ENCODE measurements at places on chromosomes 2 and 18.

DNA sequence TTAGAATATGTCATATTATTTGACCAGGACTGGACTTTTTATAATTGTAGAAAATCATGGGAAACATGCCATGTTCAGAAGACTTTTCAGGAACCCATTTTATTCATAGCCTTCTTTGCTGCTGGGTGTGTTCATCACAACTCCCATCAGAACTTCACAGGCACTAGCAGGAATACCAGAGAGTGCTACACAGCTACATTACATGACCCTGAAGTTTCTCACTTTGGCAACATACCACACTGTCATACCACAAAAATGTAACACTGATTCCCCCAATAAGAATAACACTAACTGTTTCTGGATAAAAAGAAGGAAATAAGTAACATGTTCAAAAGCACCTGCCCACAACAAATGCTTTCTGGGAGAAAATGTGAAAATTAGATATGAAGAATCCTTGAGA is 405.4 kb downstream of the CDH2 start:
- DNase-seq = no peak

DNA sequence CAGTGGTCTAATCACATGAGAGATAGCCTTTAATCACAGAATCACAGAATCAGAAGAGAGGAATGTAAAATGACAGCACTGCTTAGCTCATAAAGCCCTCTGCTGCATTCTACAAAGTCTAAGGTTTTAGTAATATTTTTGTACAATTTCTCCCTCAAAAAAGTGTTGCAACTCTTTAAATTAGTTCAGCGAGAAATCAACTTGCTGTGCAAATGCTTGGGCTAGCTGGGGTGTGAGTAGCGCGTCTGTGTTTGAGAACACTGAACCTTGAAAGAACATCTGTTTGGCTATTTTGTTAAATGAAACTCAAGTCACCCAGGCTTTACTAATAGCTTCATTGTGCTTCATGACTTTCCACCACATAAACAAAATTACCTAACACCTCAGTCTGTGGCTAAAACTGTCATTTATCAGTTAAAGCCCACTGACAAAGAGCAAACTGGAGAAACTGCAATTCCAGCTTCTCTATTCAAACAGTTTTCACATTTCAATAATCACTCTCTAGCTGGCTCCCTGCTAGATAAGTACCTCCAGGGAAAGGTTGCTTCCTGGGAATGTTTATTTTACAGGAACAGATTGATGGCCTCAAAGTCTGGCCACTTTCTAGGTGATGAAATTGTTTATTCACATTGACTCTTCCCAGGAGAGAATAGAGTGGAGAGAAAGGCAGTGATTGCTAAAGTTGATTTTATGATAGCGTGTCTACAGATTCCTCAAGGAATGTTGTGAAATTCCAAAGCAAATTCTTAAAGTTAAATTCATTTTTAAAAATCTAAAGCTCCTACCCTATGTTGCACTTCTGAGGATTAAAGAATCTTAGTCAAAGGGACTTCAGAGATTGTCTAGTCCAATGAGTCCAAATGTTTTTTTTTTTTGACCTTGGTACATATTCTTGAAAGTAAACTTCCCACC is 36.0 kb upstream of the STAT1 start:
- peak; percentile 35 for DNase-seq

GRCh38 chr2:112301171-112301584 is 25.8 kb downstream of the ZC3H6 start:
- DNase-seq = no peak

DNA sequence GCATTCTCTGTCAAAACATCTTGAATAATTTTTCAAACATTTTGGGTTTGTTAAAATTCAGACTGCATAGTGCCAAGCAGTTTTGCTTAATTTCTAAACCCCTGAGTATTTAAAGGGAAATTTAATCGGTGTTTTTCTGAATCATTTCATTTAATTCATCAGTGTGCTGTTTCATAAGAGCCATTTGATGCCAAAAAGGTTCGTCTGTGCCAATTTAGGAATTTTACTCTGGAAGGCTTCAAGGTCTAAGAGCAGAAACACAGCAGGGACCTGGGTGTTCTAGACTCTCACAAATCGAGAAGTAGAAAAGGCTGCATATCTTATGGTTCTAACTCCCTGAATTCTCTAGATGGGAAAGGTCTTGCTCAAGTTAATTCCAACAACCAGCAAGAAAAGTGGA is 311.9 kb upstream of the NT5C1B start:
- no peak for DNase-seq

DNA sequence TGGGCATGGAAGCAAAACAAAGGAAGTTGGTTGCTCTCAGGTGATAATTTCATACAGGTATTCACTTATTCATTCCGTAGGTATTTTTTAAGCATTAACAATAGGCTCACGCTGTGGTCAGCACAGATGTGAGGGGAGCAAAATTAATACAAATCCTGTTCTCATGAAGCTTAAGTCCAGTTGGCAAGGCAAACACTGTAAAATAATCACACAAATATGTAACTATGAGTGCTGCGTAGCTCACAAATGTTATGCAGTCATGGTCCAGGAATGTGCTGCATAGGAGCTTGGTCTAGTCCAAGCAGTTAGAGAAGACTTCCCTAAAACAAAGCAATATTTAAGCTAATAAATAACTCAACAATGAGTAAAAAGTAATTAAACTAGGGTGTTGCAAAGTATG is 23.9 kb downstream of the SP5 start:
- DNase-seq = no peak

DNA sequence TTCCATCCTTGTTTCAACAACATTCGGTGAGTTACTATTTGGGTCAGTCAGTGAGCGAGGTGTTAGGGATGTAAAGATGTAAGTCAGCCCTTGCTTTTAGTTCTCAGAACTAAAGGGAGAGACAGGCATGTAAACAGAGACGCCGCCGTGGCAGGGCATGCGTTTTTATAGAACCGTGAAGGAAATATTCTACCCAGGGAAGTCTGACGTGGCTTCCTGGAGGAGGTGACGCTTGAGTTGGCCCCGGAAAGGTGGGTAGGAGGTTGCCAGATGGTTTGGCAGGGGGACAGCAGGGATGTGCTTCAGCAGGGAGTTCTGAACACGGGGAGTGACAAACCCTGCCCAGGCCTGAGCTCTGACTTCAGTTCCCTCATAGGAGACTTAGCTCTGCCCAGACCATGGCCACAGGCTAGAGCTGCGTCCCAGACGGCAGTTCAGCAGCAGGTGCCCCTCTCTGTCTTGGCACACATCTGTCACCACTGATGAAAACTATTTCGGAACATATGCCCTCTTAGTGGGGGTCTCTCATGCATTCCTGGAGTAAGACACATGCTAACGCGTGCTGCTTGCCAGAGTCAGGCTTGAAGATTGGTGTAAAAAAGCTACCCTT is 23.4 kb upstream of the RPL31 start:
- DNase-seq = no peak

DNA sequence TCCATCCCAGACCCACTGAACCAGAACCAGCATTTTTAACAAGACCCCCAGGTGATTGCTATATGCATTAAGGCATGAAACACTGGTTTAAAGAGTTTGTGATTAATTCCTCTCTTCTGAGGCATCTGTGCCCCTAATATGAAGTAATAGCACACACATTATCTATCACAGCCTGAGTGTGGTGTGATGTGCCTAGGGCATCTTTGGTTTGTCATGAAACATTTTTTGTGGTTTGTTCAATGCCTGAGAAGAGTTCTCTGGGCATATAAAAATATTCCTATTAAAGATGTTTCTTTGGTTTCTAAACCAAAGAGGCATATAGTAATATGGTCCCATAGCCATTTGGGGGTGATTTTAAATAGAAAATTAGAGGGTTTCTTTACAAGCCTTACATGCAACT is 221.7 kb upstream of the SPOPL start:
- no peak for DNase-seq

GRCh38 chr2:88827821-88828220 is 136.3 kb downstream of the RPIA start:
- no peak for DNase-seq

GRCh38 chr18:12309683-12310198 is 1.7 kb downstream of the TUBB6 start:
- no peak for DNase-seq

DNA sequence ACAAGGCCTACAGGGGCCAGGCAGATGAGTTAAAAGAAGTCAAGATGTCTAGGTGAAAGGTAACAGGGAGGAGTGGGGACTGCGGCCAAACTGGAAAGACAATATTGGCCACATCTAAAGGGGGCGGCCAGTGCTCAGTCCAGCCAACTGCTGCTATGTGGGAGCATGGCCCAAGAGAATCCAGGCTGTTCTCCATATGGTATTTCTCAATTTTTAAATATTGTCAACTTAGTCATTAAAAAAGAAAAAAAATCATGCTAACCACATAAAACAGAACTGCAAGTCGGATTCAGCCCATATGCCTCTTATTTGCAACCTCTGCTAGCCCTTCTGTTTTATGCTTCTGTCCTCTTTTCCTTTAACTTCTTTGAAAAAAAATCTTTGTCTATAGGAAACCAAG is 14.8 kb downstream of the TRABD2A start:
- DNase-seq = no peak

GRCh38 chr18:79690071-79690470 is 10.5 kb downstream of the CTDP1 start:
- no peak for DNase-seq

- DNase-seq = no peak
These were observed 21.8 kb upstream of the RGPD4 start for GRCh38 chr2:107804608-107805498.

GRCh38 chr18:32803568-32803967 is 30.7 kb upstream of the KLHL14 start:
- DNase-seq = no peak

DNA sequence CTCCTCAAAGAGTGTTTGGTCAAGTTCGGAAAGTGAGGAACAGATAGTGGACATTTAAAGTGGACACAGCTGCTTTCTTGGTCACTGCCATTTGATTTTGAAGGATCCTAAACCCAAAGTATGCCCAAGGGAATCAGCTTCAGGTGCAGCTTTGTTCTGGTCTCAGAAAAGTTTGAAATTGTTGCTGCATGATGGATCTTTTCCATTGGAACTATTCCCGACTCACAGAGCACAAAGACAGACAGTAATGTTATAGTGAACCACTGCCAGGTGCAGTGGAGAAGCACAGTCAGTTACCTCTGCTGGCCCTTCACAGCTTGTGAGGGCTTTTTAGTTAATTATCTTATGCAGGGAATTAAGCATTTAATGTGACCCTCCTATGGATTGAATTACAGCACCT is 301.7 kb downstream of the PHLPP1 start:
- no peak for DNase-seq

DNA sequence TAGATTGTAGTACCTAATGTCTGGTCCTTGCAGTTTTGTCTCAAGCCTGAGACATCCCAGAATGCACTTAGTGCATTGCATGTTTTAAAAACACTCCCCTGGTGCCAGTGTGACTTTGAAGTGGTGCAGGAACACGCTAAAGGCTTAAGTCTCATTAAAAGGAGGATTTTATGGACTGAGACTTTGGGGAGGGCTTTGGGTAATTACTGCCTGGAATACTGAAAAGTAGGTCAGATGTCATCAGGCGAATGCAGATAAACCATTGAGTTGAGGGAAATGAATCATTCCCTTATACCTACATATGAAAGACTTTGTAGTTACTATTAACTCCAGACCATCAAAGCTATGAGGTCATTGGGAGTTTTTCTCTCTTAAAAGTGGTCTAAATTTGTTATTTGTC is 3.0 kb upstream of the OSBPL1A start:
- no peak for DNase-seq

- DNase-seq = no peak
These were observed 14.1 kb upstream of the HOXD1 start for GRCh38 chr2:176174382-176174823.

- DNase-seq = no peak
These were observed 22.0 kb upstream of the ODC1 start for GRCh38 chr2:10469955-10470608.

GRCh38 chr2:102848366-102848839 is 86.6 kb downstream of the TMEM182 start:
- DNase-seq = peak; percentile 23

DNA sequence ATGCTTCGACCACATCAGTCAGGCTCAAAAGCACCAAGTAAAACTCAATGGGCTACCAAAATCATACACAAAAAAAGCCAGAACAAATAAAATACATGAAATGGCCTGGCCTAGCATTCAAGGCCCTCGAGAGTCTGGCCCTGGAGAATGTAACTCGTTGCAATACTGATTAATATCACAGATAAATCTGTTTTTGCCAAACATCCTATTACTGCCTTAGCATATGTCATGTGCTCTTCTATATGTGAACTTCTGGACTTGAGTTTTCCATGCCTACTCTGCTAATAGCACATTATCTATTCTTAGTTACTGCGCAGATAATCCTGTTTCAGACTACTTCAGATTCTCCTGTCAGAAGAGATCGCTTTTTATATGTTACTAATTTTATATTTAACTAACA is 250.7 kb upstream of the SMAD7 start:
- no peak for DNase-seq

DNA sequence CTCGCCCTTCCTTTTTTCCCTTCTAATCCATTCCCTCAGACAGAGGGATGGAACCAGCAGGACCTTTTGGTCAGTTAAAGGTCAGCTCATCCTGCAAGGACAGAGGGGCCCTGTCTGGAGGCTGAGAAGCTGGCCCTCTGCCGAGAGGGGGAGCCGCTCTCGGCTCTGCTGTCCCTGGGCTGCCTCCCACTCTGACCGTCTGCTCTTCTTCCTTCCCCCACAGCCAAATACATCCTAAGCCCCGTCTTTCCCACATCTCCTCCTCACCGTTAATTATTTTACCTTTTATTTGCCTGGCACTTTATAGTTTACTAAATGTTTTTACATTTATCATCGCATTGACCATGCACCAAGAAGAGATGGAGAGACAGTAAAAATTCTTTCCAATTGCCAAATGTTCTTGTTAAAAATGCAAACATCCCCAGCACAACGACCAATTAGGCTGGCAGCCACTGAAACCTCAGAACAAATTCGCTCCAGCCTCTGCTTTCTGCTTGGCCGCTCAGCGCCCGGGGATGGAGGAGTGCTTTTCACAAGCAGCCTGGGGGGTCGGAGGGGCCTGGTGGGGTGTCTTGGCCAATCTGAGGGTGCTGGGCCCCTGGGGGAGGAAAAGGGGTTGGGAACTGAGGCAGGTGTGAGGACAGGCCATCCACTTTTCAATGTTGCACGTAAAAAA is 123.7 kb downstream of the TNS1 start:
- DNase-seq = no peak

DNA sequence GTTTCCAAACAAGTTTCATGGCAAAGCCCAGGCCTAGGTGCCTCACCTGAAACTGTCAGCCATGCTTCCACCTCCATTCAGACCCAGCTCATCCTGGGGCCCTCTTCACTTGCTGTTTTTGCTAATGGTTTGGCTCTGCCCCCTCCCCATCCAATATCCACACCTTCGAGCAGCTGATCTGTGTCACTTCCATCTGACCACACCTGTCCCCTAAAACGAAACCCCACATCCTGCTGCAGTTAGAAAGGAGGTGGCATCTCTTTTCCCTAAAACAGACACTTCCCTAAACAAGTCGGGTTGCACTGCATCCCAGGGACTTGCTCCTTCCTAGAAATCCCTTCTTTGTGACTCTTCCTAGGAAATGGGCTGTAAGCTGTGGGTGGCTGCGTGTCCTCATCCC is 748.7 kb upstream of the SALL3 start:
- DNase-seq = no peak

DNA sequence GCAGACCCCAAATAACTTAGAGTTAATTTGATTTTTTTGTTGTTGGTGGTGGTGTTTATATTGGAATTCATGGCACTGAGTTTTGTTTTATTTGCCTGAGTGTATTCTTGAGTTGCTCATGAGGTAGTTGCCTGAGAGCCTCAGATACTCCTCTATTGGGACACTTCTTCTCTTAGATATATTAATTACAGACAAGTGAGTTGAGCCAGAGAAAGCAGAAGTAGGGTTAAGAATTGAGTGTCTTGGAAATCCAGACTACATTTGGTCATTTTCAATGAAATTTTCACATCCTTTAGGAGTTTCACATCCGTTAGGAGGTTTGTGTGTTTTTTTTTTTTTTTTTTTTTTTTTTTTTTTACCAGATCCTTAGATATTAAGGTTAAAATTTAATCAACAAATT is 29.0 kb downstream of the FMNL2 start:
- no peak for DNase-seq
